ENCODE measurements at places on chromosomes 12 and 14. TPM values are rescaled to one million over a fixed set of nuclear protein-coding genes. Genes with fewer than 3 reads are reported as not detected.

The CEBPE gene
- total RNA-seq, result not detected

The SYNE3 gene
- total RNA-seq, result 0.62 TPM

The BDKRB2 gene
- total RNA-seq, result 0.15 TPM

The HRK gene
- total RNA-seq, result 0.10 TPM

The CLEC4D gene
- total RNA-seq, result 0.31 TPM

The DBX2 gene
- not detected for total RNA-seq

The TWF1 gene
- 44.8 TPM for total RNA-seq

The ADCY6 gene
- total RNA-seq, result 31.6 TPM

The GLTP gene
- total RNA-seq, result 51.2 TPM

The TMPRSS12 gene
- total RNA-seq, result not detected

The NAV3 gene
- total RNA-seq, result 20.3 TPM

The TAOK3 gene
- 16.5 TPM for total RNA-seq

The RDH16 gene
- 0.82 TPM for total RNA-seq

The PMEL gene
- 136 TPM for total RNA-seq

The PCNX4 gene
- total RNA-seq, result 68.7 TPM

The CACNA1C gene
- total RNA-seq, result 11.1 TPM

The DEPDC4 gene
- 0.82 TPM for total RNA-seq

The ACSM4 gene
- total RNA-seq, result not detected

The KRT7 gene
- not detected for total RNA-seq

The NPFF gene
- total RNA-seq, result not detected

The DLGAP5 gene
- 12.8 TPM for total RNA-seq

The BMP4 gene
- total RNA-seq, result 101 TPM

The EIF2S3B gene
- total RNA-seq, result 7.6 TPM

The CLEC1A gene
- 29.3 TPM for total RNA-seq

The DHRS4L2 gene
- 19.2 TPM for total RNA-seq

The LUM gene
- 0.18 TPM for total RNA-seq

The RFX4 gene
- total RNA-seq, result not detected

The SYNDIG1L gene
- total RNA-seq, result 1.1 TPM

The GYS2 gene
- total RNA-seq, result 0.08 TPM

The NKX2-8 gene
- not detected for total RNA-seq

The MYF5 gene
- not detected for total RNA-seq

The PSMB5 gene
- total RNA-seq, result 177 TPM

The MYH6 gene
- total RNA-seq, result 1.6 TPM

The PTPRB gene
- 162 TPM for total RNA-seq

The RSRC2 gene
- 75.2 TPM for total RNA-seq

The RAD9B gene
- 0.54 TPM for total RNA-seq

The TAS2R50 gene
- 1.2 TPM for total RNA-seq

The PTGES3 gene
- total RNA-seq, result 165 TPM

The CCNT1 gene
- total RNA-seq, result 46.1 TPM

The ATL1 gene
- 4.7 TPM for total RNA-seq

The ABCD2 gene
- not detected for total RNA-seq
